ENCODE measurements at places on chromosomes 13 and 19. TPM values are rescaled to one million over a fixed set of nuclear protein-coding genes. Genes with fewer than 3 reads are reported as not detected.
A peak's percentile ranks its signal among the peaks of the same experiment; 100 is the strongest.

The ZNF578 gene
- total RNA-seq = 3.4 TPM

GRCh38 chr19:32671883-32672593 lies 2.9 kb downstream of the ANKRD27 start:
- H3K27me3 ChIP-seq = peaks cover 3% of the 10 kb centered on the region
- no peak overlapping the region for H3K27ac ChIP-seq
- no peak for DNase-seq
- no peak overlapping the region for H3K4me3 ChIP-seq

- H3K27ac ChIP-seq = no peak overlapping the region
- peaks cover 6% of the 10 kb centered on the region for H3K27me3 ChIP-seq
- no peak for DNase-seq
- no peaks in the 10 kb centered on the region for H3K4me1 ChIP-seq
- H3K4me3 ChIP-seq = no peak overlapping the region
Measured at GRCh38 chr13:31887286-31887685, 144.3 kb upstream of the FRY start.

- H3K36me3 ChIP-seq = peaks cover 11% of the 10 kb centered on the region
- H3K4me3 ChIP-seq = no peak overlapping the region
- no peak for DNase-seq
Measured at GRCh38 chr19:6273701-6274601, 5.8 kb downstream of the MLLT1 start.

GRCh38 chr13:113452942-113453901 lies at the start of gene ADPRHL1:
ADPRHL1 (minus strand) TSS chr13:113453488; CDS start chr13:113453437, 51 bp downstream.
- no peaks in the 10 kb centered on the region for H3K36me3 ChIP-seq
- no peak within 1 kb of the TSS for H3K4me3 ChIP-seq
- no peaks in the 10 kb centered on the region for H3K27me3 ChIP-seq
- no peak within 1 kb of the TSS for H3K27ac ChIP-seq
- H3K4me1 ChIP-seq = no peaks in the 10 kb centered on the region
- no peak for DNase-seq

DNA sequence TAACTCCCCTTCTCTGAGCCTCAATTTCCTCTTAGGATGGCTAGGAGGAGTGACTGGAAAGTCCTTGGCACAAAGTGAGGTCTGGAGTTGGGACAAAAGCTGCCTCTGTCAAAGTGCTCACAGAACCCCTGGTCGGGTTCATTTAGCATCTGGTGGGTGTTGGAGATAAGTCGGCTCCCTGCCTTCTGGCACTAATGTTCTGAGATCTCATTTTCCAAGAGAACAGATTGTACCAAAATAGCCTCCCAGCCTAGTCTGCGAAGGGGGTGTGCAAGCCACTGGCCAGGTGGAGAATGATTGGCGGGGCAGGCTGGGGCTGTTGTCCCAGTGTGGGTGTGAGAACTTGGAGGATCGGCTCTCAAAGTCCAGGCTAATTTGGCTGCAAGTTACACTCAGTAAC lies 20.7 kb upstream of the NWD1 start:
- no peaks in the 10 kb centered on the region for H3K27me3 ChIP-seq
- no peak overlapping the region for H3K4me3 ChIP-seq
- no peak for DNase-seq
- no peak overlapping the region for H3K27ac ChIP-seq
- no peaks in the 10 kb centered on the region for H3K4me1 ChIP-seq

The KLF1 gene
- total RNA-seq = 0.19 TPM

The ZIM2 gene
- not detected for total RNA-seq

DNA sequence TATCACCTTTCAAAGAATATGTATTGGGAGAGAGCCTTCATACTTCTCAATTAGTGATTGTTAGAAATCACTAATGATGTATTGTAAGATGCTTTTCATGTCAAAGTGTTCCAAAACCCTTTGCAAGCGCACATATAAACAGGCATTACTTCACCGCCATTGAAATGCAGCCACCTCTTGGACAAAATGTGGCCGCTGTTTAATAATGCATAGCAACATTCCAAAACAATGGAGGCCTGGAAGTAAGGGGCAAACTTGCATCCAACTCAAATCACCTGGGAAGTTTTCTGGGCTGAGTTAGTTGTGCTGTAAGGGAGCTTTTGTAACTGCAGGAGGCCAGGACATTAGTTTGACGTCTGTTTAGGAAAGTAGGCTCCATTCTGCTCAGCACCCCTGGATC lies 438.1 kb downstream of the FGF9 start:
- no peak overlapping the region for H3K27ac ChIP-seq
- no peak overlapping the region for H3K4me3 ChIP-seq
- H3K27me3 ChIP-seq = no peaks in the 10 kb centered on the region
- DNase-seq = no peak

DNA sequence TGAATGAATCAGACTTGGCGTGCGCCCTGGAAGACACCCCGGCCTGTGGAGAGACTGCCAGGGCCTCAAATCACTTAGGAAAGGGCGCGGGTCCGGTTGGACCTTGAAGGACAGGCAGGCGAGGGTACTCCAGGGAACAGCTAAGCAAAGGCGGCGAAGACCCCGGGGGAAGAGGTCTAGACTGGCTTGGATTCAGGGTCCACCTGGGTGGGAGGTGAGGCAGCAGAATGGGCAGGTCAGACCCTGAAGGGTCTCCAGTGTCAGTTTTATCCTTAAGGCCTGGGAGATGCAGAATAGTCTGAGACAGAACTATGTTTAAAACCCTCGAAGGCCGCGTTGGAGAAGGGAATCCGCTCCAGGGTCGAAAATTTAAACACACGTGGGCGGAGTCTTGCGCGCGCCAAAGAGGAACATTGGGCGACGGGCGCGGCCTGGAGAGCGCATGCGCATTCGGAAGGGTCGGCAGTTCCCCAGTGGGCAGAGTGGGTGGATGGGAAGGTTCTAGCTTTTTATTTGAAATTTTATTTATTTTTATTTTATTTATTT lies 567 bp upstream of the SMG9 start:
- peaks cover 25% of the 10 kb centered on the region for H3K36me3 ChIP-seq
- peaks cover 37% of the 10 kb centered on the region for H3K4me1 ChIP-seq
- DNase-seq = peak; percentile 86
- H3K27ac ChIP-seq = peak overlapping the region; percentile 100

The SULT2A1 gene
- not detected for total RNA-seq

- peak overlapping the region; percentile 95 for H3K4me3 ChIP-seq
- peaks cover 30% of the 10 kb centered on the region for H3K4me1 ChIP-seq
- peaks cover 24% of the 10 kb centered on the region for H3K36me3 ChIP-seq
- peak overlapping the region; percentile 98 for H3K27ac ChIP-seq
- no peaks in the 10 kb centered on the region for H3K27me3 ChIP-seq
Measured at GRCh38 chr19:48617146-48617937, 1.6 kb downstream of the RPL18 start.

GRCh38 chr13:113559061-113559460 lies 25.5 kb upstream of the TFDP1 start:
- H3K4me3 ChIP-seq = no peak overlapping the region
- no peaks in the 10 kb centered on the region for H3K36me3 ChIP-seq
- H3K4me1 ChIP-seq = peaks cover 2% of the 10 kb centered on the region
- DNase-seq = no peak
- H3K27me3 ChIP-seq = peaks cover 8% of the 10 kb centered on the region

DNA sequence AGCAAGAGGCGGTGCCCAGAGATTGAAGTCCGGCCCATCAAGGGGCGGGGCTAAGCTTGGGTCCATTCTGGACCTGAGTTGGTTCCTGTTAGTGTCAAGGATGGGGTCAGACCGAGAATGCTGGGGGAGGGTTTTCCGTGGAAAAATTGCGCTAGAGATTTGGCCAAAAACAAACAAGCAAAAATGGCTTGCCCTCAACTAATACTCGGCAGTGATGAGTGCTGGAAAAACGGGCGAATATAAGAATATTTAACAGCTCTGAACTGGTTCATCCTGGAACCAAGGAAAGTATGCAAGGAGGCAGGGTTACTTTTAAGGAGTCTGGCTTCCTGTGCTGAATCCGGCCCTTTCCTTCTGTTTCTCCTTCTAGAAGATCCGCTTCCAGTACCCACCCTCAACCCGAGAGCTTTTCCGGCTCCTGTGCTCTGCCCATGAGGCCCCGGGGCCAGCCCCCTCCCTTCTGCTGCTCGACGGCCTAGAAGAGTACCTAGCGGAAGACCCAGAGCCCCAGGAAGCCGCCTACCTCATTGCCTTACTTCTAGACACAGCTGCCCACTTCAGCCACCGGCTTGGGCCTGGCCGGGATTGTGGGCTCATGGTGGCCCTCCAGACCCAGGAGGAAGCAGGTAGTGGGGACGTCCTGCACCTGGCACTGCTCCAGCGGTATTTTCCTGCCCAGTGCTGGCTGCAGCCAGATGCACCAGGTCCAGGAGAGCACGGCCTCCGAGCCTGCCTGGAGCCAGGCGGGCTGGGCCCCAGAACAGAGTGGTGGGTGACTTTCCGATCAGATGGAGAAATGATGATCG lies 880 bp downstream of the SWSAP1 start:
- no peak overlapping the region for H3K27ac ChIP-seq
- peak; percentile 81 for DNase-seq
- peaks cover 14% of the 10 kb centered on the region for H3K36me3 ChIP-seq
- peaks cover 19% of the 10 kb centered on the region for H3K4me1 ChIP-seq
- no peak overlapping the region for H3K4me3 ChIP-seq
